Fibroblast of skin of left quadriceps (primary cell): ENCODE measurements at places on chromosomes 16 and 17.

- DNase-seq, result no peak
Measured at GRCh38 chr17:57002904-57003303, 25.0 kb downstream of the SCPEP1 start.

DNA sequence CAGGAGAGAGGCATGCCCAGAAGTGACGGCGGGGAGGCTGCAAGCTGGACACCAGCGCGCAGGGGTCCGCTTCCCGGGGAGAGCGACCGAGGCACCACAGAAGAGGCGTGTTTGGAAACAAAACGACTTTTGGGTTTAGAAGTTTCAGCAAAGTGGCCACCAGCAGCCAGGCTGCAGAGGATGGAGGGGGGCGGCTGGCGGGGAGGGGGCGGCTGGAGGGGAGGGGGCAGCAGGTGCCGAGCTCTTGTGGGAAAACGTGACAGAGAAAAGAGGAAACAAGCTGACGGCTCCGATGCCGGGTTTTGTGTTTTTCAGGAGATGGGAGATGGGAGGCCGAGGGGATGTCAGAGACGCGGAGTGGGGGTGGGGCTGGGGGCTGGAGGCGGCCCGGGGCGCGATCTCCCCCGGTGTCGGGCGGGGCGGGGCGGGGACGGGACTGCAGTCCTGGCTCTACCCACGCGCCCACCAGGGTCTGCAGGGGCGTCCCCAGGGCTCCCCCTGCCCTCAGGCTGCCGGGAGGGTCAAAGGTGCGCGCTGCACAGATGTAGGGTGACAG is 32.1 kb upstream of the RPH3AL start:
- DNase-seq, result no peak

DNA sequence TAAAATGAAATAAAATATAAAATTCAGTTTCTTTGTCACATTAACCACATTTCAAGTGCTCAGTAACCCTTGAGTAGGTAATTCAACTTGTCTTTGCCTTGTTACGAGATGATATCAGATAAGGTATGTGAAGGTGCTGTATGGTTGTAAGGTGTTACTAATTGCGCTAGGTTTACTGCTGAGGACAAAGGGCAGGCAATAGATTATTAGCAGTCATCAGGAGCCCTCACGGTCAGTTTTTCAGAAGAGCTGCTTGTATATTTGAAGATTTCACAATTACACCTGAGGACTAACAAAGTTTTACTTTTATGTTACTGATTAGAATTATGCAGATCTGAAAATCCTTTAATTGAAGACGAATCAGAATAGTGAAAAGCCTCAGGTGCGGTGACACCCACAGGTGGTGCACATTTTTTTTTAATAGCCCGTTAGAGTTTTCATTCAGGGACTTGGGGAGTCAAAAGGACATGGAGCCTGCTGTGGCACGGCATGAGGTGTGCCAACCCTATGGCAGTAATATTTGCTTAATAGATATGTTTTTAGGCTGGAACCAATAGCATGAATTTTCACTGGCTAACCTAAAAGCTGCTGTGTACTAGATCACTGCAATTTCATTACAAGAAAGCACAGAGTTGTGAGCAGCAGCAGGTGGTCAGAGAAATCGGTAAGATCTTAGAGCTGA is 16.4 kb downstream of the NDEL1 start:
- no peak for DNase-seq

GRCh38 chr17:67328026-67328425 is 38.4 kb downstream of the PSMD12 start:
- no peak for DNase-seq

DNA sequence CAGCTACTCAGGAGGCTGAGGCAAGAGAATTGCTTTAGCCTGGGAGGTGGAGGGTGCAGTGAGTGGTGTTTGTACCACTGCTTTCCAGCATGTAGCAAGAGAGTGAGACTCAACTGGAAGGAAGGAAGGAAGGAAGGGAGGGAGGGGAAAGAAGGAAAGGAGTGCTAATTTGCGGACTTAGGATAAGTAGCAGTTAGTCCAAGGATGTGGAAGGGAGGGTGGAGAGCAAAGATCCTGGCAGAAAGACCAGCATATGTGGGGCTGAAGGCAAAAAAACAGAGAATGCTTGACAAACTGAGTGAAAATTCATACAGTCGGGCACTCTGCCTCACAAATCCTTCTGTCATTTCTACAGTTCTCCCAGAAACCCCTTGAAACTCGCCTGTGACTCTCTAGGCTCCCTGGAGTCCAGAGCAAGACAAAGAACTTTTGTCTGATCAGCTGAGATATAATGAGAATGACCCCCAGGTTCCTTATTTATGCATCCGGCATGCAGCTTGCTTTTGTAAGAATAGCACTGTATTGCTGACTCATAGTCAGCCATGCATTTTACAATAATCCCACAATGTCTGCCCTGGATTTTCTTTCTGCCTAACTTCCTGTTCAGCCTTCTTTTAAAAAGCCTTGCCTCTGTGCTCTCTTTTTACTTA is 31.5 kb downstream of the CDK5RAP3 start:
- no peak for DNase-seq

GRCh38 chr17:49734515-49735490 is 27.0 kb upstream of the SLC35B1 start:
- no peak for DNase-seq

GRCh38 chr16:11835891-11836649 is 15.3 kb downstream of the RSL1D1 start:
- peak; percentile 68 for DNase-seq

- DNase-seq, result no peak
Measured at GRCh38 chr17:43324205-43324893, 74.4 kb upstream of the ARL4D start.

GRCh38 chr17:66520999-66521398 is 218.6 kb downstream of the PRKCA start:
- no peak for DNase-seq

GRCh38 chr16:83830769-83831455 is 23.1 kb downstream of the HSBP1 start:
- DNase-seq, result no peak

GRCh38 chr16:50879873-50880695 is 138.2 kb downstream of the CYLD start:
- no peak for DNase-seq

GRCh38 chr17:574061-574460 is 140.6 kb downstream of the VPS53 start:
- no peak for DNase-seq

- DNase-seq, result no peak
Measured at GRCh38 chr17:80970044-80970761, 21.4 kb upstream of the CHMP6 start.

GRCh38 chr17:49869038-49869374 is 21.1 kb upstream of the TAC4 start:
- no peak for DNase-seq
